Stimulated activated CD4-positive, alpha-beta T cell treated with anti-CD3 and anti-CD28 coated beads, Interleukin-15, amount 100 ng/mL, for 24 hours (primary cell): ENCODE measurements at places on chromosomes 3 and 15.

GRCh38 chr15:62546628-62547027 is 381.5 kb upstream of the C2CD4B start:
- no peak for DNase-seq

GRCh38 chr3:143298380-143298779 is 178.8 kb downstream of the CHST2 start:
- no peak for DNase-seq

DNA sequence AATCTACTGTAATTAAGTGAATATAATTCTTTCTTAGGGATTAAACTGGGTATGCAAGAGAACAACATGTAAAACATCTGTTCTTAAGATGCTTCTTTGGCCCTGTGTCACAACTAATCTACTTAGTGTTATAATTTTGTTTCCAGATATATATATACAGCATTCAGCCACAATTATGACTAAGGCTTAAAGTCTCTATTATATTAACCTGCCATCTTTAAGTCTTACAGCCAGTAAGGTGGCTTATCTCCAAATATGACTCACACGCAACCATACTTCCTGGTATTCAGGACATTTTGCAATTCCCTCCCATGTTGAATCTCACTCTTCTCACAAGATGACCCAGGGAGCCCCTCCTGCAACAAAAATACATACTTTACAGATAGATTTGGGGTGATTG is 6.6 kb upstream of the KBTBD8 start:
- DNase-seq: no peak

DNA sequence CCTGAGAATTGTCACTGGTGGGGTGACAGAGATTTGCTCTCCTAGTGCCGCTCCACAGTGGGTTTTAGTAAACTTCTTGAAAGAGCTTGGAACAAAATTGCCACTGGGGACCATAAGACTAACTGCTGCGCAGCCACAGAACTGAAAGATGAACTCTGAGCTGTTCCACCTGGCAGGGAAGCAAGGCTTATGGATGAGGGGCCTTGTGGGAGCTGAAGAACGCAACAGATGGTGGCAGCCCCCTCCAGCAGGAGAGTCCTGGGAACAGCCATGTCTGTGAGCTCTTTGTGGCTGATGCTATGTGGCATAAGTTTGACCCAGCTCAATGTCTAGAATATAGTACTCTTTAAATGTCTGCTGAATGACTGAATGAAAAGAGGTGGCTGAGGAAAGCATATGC is 66.8 kb upstream of the C2CD4B start:
- DNase-seq: no peak

GRCh38 chr15:98124581-98124980 is 164.1 kb downstream of the ARRDC4 start:
- no peak for DNase-seq

DNA sequence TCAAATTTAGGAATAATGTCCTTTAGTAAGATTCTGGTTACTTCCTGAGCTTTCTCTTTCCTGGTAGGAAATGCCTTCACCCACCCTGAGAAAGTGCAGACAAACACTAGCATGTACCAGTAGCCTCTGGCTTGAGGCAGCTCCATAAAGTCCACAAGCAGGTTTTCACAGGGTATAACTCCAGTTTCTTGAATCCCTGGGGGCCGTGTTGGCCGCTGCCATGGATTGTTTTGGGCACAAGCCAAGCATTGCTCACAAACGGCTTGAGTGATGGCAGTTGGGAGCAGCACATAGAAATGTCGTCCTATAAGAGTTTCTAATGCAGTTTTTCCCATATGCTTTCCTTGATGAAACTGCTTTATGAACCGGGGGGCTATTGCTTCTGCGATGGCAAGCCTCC is 164.1 kb downstream of the STXBP5L start:
- DNase-seq: no peak

GRCh38 chr3:159829539-159830227 is 159.0 kb upstream of the IL12A start:
- DNase-seq: no peak

- DNase-seq: no peak
These were observed 844.9 kb upstream of the ALCAM start for GRCh38 chr3:104521606-104522336.

DNA sequence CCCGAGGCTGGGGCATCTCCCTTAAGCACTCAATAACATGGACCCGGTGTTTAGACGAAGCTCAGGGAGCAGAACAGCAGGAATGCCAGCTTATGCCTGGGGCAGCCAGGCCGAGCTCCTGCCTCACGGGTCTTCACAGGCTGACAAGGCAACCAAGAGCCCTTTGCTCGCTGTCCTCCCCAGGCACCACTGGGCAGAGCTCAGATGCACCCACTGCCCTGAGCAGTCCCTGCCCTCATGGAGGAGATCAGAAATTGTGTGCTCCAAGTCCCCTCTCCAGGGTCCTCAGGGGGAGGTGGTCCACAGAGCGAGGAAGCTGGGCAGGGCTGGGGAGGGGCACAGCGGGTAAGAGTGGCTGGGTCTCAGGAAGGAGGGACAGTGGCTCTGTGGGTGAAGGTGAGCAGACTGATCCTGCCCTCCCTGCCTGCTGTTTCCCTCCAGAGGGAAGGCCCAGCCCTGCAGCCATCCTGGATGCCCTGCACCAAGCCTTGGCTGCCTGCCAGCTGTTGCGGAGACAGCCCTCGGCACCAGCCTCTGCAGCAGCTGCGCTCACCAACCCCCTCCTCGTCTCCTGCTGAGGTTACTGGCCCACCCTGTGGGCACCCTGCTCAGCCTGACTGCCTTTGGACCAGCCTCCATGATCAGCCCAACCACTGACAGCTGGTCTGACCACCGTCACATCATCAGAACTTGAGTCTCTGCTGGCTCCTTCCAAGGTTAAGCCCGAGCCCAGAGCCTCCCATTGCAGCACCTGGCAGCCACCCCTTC is 21.1 kb upstream of the GP9 start:
- no peak for DNase-seq

- no peak for DNase-seq
These were observed 741.2 kb downstream of the NR2F2 start for GRCh38 chr15:97071668-97072067.

- DNase-seq: no peak
These were observed 132.5 kb downstream of the PEAK1 start for GRCh38 chr15:77287385-77287784.

DNA sequence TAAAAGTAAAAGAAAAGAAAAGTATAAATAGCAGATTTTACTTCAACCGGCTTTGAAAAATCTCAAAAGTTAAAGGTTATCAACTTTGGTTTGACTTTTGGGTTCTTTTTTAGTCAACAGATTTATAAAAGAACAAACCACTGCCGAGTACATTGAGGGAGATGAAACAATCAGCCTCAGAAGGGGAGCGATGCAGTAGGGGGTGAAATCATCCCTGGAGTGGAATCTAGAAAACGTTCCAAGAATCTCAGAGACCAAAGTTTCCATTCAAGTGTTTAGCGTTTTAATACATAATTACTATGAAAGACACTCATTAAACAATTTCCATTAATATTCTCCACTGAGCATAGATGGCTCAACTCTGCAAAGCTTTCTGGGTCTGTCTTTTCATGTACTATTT is 745.5 kb downstream of the NR2F2 start:
- no peak for DNase-seq

GRCh38 chr3:112379020-112379690 is 46.2 kb downstream of the CD200 start:
- DNase-seq: no peak

- DNase-seq: no peak
These were observed 457.6 kb downstream of the PDCD6IP start for GRCh38 chr3:34256021-34256420.

- peak; percentile 57 for DNase-seq
These were observed at the start of gene MAP6D1 for GRCh38 chr3:183825456-183826161. Gene MAP6D1 (minus strand): TSS chr3:183825577. CDS start chr3:183825547, 30 bp downstream.

GRCh38 chr3:128078322-128078721 is 26.1 kb downstream of the SEC61A1 start:
- no peak for DNase-seq

GRCh38 chr3:194220901-194221326 is 85.0 kb downstream of the HES1 start:
- no peak for DNase-seq

DNA sequence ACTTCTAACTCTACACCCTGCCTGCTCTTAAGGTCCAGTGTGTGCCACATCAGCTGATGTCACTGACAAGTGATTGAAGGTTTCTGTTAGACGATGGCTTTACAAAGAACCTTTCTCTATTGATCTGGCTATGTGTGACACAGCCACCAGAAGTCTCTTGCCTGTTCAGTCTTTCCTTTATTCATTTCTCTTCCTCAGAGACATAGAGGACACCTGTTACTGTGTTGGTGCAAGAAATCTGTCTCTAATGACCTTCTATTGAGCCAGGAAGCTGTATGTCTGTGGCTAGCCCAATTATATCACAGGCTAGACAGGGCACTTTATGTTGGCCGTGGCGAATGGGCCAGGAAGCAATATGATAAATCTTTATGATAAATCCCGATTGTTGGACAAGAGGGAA is 173.3 kb upstream of the GAP43 start:
- DNase-seq: no peak

DNA sequence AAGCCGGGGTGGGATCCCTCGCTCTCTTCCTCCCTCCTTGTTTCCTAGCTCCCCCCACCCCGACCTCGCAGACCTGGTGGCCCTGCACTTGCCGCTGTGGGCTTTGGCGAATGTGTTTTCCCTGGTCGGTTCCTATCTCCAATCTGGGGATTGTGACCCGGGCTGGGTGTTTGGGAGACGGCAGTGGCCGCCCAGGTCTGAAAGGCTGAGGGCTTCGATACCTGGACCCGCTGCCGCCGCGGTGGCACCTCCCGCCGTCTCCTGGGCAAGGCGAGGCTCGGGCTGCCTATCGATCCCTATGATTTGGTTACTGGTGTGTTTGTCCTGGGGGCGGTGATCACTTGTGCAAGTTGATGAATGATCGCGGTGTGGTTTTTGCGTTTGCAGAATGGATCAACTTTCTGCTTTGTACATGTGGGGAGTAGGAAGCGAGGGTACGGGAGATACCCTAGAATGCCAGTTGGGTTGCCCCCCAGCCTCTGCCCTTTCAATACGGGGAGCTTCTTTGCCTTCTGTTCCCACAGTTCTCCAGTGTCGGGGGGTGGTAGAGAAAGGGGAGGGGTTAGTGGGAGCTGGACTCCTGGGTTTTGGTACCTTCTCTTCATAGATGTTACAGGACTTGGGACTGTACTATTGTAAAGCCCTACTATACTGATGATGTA is 3.0 kb downstream of the BBX start:
- peak; percentile 41 for DNase-seq

GRCh38 chr3:103308921-103309320 is 874.1 kb downstream of the ZPLD1 start:
- no peak for DNase-seq

GRCh38 chr15:32936283-32936918 is 218.6 kb downstream of the GREM1 start:
- DNase-seq: no peak

DNA sequence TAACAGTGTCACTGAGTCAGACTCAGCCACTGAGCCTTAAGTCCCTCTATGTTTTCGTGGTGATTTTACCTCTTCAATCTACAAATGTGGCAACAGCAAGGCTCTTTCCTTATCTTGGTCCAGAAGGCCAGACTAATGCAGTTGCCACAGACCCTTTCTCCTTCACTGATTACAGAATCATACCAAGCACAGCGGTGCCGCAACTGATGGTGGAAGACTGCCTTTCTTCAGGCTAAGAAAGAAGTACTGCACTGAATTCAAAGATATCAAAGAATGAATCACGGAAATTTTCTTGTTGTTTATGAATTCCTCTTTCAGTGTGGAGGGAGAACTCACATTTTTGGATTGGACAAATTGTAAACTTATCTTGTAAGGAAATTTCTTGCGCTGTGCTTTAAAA is 18.6 kb downstream of the DCP1A start:
- no peak for DNase-seq

DNA sequence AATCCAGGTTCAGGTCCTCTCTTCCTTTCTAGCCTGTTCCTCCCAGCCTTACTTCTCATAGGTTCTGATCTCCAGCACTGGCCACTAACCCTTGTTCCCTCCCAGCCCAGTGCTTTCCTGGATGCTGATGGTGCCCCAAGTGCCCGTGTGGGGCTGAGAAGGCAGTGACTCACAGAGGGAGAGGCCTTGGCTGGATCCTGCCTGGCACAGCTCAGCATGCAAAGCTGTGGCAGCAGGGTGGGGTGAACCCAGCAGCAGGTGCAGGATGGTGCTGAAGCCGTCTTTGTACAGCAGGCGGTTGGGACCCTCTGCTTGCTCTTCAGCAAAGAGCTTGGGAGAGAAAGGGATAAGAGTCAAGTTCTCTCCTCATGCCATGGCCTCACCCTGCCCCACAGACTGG is 7.6 kb downstream of the LPCAT4 start:
- no peak for DNase-seq

- no peak for DNase-seq
These were observed 19.9 kb downstream of the TTC21A start for GRCh38 chr3:39127269-39127907.

DNA sequence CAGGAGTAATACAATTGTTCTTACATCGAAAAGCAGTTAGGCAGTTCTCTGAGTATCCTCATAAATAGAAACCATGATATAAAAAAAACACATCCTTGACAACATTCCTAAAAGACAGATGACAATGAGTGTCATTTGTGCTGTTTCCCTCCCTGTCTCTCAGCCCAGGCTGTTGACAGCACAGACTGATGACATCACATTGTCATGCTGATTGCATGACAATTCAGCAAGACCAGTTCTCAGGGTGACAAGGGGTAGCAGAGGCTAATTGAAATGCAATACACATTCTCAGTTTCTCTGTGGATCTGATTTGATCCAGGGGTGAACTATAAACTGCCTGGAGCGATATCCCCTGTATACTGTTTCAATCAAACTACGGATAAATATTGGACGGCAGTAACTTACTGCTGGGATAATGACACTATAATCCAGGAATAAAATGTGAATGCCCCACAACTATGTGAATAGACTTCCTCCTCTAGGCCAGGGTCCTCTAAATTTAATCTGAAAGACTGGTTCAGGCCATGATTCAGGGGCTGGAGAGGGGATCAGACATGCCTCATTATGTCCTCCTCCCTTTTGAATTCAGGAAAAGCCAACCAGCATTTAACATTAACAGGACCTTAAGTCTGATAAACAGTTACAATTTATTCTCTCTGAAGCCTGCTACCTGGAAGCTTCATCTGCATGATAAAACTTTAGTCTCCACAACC is 16.7 kb upstream of the EIF1B start:
- DNase-seq: no peak

DNA sequence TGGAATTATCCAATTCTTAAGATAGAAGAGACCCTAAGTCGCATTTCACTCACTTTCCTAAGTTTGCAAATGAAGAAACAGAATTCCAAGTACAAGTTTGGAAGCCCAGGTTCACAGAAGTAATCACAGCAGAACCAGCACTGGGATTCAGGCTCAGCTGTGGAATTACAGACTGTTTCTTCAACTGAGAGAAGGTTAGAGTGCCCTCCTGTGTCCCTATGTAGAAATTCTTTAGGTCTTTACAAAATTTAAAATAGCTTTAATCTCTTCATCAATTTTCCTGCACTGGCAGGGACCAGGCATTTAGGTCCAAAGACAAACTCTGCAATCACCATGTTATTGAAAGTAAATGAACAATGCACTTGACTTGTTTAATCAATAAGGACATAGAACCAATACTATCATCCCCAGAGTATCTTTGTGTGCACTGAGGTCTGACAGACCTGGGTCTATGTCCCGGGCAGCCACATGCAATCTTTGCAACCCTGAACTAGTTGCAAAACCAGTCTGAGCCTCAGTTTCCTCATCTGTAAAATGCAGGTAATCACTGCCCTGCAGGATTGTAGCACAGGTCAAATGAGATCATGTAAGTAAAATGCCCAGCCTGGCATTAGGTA is 96.3 kb upstream of the ZBED2 start:
- no peak for DNase-seq
